ENCODE measurements at places on chromosomes 2 and 18.

DNA sequence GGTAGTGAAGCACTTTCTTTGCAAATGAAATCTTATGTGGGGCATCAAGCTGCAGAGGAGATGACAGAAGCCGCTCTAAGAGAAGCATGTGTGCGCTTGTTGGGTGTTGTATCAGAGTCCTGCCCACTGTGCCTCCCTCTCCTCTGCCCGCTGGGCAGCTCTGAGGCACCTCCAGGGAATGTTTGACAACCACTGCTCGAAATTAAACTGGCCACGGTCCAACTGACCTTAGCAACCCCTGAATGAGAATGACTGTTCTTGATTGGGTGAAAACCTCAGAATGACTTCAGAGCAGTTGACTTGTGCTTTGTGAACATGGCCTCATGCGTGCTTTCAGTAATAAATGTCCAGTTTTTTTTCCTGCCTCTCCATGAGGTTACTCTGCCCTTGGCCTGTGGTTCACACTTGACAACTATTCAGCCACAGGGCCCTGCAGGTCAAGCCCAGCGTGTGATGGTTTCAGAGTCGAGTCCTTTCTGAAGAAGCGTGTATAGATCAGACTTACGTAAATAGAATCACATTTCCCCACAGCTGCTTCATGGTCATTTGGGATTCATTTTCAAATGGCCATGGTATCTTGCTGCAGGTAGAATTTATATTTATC is 94.9 kb downstream of the SLC4A3 start:
- DNase-seq = no peak

DNA sequence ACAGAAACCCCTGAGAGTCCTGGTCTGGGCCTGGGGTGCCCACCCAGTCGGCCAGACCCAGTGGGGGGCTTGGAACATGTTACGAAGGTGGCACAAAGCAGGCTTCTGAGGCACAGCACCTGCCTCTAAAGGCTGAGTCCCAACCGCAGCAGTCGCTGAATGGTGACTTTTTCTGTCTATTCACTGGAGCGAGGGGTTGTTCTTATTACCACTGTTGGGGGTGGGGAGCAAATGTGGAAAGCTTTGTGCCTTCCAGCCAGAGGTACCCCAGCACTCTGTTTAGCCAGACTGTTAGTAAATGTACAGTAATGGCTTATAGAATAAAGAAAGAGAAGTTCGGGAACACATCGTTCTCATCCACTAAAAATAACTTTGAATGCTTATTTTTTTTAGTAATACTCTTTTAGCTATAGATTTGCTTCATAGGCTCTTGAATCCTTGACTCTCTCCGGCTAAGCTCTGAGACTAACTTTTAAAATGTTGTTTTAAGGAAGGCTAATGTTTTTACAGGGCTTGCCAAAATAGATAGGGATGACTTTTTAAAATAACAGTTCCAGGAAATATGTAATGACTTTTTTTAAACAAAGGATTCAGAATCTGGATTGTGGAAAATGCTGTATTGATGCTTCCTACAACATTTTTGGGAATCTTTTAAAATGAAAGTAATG is 23.4 kb upstream of the PTPN2 start:
- DNase-seq = no peak

DNA sequence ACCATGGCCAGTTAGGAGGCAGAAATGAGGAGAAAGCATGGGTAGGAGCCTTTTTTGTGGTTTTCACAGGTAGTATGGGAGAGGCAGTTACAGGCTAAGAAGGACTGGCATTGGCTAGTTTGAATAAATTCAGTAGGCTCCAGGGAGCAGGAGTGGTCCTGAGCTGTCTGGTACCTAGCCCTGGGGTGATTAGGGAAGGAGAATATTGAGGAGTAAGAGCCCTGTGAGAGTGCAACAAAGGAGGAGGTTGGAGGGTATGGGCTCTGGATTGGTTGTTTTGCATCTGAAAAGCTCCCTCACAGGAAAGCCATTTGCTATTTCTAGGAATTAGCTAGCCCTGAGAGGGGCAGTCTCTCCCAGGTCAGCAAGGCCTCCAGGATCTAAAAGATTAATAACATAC is 13.3 kb upstream of the TCF7L1 start:
- no peak for DNase-seq

DNA sequence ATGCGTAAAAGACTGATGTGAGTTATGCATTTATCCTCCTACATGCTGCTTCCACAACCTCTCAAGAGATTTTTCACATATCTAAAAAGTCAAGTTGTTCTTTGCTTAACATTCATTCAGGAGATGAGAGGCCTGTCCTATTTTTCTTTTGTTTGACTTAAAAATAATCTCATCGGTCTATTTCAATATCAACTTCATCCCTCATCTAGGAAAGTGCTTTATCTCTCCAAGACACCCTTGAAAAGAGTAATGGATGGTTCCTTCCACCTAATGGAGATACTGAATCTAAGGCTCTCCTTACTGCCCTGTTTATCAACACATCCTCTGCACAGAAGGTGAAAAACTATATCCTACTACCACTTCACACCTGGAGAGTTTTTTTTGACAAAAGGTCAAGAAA is 2.4 kb downstream of the NFE2L2 start:
- no peak for DNase-seq

DNA sequence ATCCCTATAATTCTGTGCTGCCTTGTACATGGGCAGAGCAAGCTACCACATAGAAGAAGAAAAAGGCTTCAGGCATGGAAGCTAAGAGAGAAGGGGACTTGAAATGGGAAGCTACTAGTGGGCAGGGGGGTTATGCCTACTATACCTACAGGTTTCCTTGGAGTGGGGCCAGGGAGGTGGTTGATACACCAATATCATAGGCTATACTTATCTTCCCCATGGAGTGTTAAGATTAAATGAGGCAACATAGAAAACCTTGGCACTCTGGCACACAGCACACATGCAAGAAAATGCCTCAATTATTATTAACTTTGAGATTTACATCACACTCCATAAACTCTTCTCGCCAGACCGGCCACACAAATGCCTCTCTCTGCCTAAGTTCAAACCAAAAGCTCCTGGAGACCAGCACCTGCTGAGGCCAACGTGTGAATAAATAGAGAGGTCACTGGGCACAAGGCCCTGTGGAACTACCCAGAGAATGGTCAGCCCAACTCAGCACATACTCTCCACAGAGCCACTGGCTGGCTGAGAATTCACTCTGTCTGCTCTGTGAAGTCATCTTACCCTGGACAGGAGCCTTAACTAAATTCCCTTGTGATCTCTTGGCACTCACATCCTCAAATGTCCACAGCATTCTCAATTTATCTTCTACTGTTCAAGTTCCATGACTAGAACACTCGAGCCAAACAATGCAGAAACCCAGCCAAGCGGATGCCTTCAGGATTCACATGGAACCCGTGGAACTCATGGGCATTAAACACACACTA is 498.7 kb downstream of the BCL11A start:
- no peak for DNase-seq

DNA sequence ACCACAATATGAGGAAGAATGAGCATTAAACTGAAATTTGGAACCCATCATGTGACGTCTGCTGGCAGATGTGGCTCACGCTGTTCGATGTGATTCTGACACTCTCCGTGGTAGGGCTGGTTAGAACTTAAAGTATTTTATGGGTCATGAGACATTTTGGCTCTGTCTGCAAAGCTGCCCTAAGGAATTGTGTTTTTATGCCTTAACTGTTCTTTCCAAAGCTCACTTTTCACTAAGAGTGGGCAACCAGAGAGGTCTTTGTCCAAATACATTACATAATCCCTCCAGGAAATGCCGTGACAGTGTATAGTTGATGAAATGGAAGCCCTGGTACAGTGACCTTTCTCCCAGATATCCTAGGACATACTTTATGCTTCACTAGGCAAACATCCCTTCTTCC is 119.1 kb downstream of the AQP4 start:
- no peak for DNase-seq

GRCh38 chr2:145751155-145751554 is 1231.2 kb upstream of the ZEB2 start:
- no peak for DNase-seq

DNA sequence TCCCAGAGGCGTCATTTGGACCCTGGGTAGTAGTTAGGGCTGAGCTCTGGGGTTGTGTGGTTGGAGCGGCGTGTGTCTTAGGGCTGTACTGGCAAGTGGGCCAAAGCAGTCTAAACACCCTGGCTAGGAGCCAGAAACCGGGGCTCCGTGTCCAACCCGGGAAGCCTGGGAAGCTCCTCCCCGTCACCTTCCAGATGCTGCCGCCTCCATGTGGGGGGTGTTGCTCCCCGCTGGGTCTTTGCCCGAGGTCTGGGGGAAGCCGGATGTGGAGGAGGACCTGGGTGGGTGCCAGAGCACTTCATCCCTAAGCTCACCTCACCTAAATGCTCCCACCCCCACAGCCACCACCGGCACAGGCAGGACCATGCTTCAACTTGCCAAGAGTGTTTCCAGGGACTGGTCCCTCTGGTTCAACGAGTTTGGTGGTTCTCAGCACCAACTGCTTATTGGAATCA is 25.4 kb downstream of the TET3 start:
- DNase-seq = no peak

Measured in stimulated activated CD4-positive, alpha-beta T cell treated with anti-CD3 and anti-CD28 coated beads, Interleukin-1b, Interleukin-23, amount 100 ng/mL, for 1 hour (primary cell).